ENCODE measurements at places on chromosomes 2 and 18.

DNA sequence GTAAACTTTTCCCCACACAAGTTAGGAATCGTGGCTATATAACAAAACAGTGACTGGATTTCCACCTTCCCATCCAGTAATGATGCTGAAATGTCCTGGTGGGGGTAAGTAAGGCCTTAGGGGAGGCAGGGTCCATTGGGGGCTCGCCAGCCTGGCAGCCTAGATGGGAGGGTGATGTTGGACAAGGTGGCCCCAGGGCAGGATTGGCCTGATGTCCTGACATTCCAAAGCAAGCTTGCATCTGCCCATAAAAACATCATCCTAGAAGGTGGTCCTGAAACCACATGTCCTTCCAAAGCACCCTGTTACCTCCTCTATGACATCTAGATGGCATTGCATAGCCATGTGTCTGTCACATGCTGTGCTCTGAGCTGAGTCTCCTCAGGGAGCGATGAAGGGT is 54.1 kb upstream of the RAB6C start:
- DNase-seq = no peak

DNA sequence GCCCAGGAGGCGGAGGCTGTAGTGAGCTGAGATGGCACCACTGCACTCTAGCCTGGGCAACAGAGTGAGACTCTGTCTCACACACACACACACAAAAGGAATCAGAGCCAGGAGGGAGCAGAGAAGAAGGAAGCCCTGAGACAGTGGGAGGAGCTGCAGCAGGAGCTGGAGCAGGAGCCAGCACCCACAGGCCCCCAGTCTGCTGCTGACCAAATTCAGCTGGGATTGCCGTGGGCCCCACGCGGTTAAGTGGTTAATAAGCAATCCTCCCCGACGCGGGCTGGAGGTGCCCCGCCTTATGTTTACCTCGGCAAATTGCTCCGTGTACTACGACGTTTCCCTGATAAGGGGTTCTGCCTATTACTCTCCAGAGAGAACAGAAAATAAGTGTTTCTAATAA is 265.3 kb downstream of the TWIST2 start:
- no peak for DNase-seq

DNA sequence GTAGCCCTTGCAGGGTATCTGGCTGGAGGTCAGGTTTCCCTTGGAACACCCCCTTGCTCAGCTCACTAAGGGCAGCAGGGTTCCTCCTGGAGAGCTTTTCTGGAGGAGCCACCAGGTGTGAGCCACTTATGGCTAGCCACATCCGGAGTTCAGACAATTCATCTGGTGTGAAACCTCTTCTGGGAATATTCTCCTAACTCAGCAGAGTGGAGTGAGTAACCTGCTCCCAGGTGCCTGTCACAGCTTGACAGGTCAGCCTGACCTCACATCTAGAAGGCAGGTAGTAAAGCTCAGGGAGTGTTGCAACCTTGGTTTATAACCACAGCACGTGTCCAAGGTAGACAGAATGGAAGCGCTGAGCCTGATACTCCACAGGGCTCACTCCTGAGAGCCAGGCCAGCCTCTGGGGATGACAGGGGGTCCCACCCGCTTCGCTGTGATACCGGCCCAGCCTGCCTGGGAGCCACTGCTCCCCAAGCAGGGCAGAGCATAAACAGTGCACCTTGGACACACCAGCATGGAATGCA is 62.6 kb upstream of the TGFA start:
- DNase-seq = no peak

- DNase-seq = no peak
Measured at GRCh38 chr2:239654266-239654665, 253.4 kb upstream of the HDAC4 start.

- DNase-seq = no peak
Measured at GRCh38 chr18:10847907-10848306, 301.5 kb downstream of the PIEZO2 start.

- DNase-seq = no peak
Measured at GRCh38 chr2:78351208-78351607, 674.3 kb upstream of the REG3G start.

Measured in activated T-cell treated with anti-CD3 and anti-CD28 coated beads for 24 hours (primary cell).